ENCODE measurements at places on chromosomes 7 and 10. TPM values are rescaled to one million over a fixed set of nuclear protein-coding genes. Genes with fewer than 3 reads are reported as not detected.

NUPR2 gene
- total RNA-seq: not detected

HSPA14 gene
- total RNA-seq: 45.5 TPM

PPP1R17 gene
- not detected for total RNA-seq

SLC29A4 gene
- total RNA-seq: 0.18 TPM

GNAT3 gene
- total RNA-seq: not detected

HTR5A gene
- not detected for total RNA-seq

COPS6 gene
- total RNA-seq: 111 TPM

SNCG gene
- not detected for total RNA-seq

ABCA13 gene
- not detected for total RNA-seq

FGFR2 gene
- total RNA-seq: 0.11 TPM

SNX10 gene
- 40.5 TPM for total RNA-seq

Measured in CD8-positive, alpha-beta memory T cell (primary cell).